Cortex of kidney (tissue), 1 donor: ENCODE measurements at places on chromosomes 13 and 19.

DNA sequence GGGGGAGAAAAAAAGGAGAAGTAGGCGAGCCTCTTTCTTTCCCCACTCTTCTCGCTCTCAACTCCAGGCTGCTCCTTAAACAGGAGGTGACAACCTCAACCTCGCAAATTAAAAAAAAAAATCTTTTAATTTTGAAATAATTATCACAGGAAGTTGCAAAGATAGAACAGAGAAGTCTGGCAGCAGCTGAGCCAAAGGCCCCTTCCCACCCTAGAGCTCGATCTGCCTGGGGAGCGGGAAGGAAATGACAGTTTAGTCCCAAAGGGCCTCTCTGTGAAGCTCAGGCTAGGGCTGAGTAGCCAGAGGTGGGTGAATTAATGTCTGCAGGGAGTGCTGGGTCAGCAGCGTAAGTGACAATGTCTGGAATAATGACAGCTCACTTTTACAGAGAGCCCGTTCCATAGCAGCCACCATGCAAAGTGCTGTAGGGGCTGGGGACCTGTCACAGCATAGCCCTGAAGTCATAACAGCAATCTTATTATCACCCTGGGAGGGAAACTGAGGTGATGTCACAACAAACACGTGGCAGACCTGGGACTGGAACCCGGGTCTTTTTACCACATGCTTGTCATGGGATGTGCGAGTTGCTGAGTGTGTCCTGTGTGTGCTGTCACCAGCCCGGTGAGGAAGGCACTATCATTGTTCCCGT lies 8.8 kb upstream of the CD22 start:
- no peak for DNase-seq

DNA sequence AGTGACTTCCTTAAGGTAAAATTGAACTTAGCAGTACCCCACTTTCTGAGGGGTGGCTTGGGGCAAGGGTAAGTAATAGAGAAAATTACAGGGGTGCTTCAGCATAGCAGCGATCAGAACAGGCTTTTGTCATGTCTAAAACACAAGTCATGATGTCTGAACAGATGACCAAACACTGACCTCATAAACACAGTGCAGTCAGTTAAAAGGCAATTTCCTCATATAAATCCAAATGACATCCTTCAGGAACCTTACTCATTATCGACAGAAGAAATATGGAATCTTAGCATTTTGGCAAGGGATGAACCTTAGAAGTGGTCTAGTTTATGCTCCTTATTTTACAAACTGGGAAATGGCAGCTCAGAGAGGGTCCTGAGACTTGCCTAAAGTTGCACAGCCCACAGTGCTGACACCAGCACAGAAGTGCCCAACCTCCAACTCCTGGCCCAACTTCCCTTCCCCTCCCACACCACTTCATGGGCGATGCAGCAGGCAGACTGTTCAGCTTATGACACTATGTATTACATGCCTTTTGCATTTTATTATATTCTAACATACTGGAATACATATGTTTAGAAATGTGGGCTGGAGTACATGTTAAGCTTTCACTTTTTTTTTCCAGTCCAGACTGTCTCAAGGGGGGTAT lies 3.6 kb downstream of the GJA3 start:
- DNase-seq: no peak

GRCh38 chr19:33143897-33144405 lies 12.0 kb downstream of the WDR88 start:
- no peak for DNase-seq

DNA sequence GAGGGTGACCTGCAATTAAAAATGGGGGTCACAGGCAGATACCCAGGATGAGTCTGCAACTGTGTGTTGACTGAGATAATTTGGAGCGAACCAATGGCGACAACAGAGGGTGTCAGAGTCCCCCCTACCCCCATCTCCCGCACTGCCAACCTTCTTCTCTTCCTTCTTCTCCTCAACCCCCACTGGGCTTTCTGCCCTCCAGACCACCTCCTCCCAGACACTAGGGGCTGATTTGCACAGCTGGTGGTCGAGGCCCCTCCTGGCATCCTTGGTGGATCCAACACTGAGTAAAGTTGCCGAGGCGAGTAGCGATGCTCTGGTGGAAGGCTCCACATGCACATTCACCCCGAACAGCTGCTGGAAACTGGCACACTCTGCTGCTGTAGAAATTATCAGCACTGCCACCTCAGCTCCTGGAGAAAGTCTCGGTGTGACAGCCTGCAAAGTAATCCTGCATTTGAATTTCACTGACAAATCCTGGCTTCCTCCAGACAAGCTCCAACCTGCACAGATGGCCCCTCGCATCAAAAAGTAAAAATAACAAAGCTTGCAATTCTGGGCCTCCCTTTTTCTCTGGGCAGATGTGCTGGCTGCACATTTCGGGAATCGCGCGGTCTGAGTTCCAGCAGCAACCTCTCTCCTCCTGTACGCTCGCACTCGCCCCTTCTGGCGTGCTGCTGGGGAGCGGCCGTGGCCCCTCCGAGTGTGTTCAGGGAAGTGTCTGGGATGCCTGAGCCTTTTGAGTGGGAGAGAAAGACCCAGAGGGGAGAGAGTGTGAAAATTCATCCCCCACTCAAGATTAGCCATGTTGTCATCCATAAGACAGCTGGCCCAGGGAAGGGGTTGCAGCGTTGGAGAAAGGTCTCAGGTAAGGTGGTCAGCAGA lies 28.5 kb downstream of the CCNE1 start:
- no peak for DNase-seq

GRCh38 chr13:72062566-72062965 lies 195.6 kb upstream of the DACH1 start:
- DNase-seq: no peak

DNA sequence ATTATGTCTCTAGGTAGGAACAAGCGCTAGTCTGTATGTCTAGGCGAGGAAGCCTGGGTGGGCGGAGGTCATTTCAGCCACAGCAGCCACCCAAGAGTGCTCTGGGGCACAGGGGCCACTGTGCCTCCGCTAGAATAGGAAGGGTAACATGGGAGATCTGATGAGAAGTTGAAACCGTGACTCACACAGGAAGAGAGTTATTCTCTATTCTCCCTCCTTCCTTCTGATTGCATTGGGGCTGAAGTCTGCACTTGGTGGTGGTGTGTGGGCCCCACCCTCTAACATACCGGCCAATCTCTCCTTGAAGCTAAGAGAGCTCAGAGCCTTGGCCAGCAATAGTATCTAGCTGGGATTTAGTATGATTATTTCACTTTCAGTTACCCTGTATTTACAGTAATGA lies 20.3 kb upstream of the GGACT start:
- DNase-seq: no peak

- no peak for DNase-seq
These were observed 8.2 kb downstream of the ZNF439 start for GRCh38 chr19:11856596-11857250.

DNA sequence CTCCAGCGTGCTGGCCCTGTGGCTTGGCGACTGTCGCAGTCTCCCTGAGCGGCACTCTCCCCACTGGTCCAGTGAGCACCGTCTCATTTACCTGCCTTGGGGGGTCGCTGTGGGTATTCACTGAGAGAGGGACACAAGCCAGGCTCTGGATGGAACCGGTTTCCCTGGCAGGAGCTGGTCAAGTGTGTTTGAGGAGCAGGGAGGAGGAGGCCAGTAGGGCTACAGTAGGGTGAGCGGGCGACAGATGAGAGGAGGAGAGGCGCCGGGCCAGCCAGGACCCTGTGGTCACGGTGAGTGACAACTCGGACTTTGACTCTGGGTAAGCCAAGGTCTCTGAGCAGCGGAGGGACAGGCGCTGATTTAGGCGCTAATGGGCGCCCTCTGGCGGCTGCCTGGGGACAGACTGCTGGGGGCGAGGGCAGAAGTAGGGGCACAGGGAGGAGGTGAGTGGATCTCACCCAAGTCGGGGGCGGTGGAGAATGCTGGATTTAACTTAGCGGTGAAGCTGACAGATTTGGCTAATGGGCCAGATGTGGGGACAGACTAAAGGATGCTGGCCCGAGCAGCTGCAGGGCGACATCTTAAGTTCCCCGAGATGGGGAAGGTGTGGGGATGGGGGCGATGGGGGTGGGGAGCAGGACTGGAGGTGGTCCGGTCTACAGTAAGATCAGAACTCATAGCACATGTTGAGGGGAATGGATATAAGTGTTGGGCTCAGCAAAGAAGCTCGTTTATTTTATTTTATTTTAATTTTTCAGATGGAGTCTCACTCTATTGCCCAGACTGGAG lies 4.7 kb upstream of the PRMT1 start:
- DNase-seq: no peak

- no peak for DNase-seq
These were observed 1198.7 kb upstream of the ATXN8OS start for GRCh38 chr13:68908879-68909278.

DNA sequence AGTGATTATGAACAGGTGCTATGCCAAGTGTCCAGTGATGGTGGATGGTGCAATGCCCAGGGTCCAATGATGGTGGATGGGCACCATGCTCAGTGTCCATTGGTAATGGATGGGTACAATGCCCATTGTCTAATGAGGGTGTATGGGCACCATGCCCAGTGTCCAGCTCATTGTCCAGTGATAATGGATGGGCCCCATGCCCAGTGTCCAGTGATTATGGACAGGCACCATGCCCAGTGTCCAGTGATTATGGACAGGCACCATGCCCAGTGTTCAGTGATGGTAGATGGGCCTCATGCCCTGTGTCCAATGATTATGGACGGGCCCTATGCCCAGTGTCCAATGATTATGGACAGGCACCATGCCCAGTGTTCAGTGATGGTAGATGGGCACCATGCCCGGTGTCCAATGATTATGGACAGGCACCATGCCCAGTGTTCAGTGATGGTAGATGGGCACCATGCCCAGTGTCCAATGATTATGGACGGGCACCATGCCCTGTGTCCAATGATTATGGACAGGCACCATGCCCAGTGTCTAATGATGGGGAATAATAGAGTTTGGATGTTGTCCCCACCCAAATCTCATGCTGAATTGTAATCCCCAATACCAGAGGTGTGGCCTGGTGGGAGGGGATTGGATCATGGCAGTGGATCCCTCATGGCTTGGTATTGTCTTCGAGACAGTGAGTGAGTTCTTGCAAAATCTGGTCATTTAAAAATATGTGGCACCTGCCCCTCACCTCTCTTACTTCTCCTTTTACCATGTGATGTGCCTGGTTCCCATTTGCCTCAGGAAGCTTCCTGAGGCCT lies 87.8 kb downstream of the ANKRD10 start:
- DNase-seq: no peak

- DNase-seq: no peak
These were observed 10.5 kb downstream of the TULP2 start for GRCh38 chr19:48887861-48888612.

- no peak for DNase-seq
These were observed 7.6 kb downstream of the SSC5D start for GRCh38 chr19:55495646-55496349.

GRCh38 chr13:20704459-20705069 lies 1.1 kb downstream of the IL17D start:
- no peak for DNase-seq
